ENCODE measurements at places on chromosomes 1 and 21.

DNA sequence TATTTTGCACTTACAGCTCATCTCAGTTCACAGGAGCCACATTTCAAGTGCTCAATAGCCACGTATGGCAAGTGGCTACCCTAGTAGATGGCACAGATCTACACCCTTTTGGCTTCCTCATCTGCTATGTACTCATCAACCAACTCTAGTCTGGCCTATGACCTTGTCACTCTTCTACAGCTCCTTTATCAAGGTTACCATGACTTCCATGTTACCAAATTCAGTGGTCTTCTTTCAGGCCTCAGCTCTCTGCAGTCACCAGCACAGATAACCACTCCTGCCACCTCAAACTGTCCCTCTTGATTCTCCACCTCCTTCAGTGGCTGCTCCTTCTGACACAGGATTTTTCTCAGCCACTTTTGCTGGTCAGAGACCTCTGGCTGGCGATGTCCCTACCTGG, 11.7 kb upstream of the USP48 start:
- no peak for DNase-seq

- DNase-seq, result no peak
Observed at GRCh38 chr1:193799948-193800690, 613.7 kb upstream of the B3GALT2 start.

DNA sequence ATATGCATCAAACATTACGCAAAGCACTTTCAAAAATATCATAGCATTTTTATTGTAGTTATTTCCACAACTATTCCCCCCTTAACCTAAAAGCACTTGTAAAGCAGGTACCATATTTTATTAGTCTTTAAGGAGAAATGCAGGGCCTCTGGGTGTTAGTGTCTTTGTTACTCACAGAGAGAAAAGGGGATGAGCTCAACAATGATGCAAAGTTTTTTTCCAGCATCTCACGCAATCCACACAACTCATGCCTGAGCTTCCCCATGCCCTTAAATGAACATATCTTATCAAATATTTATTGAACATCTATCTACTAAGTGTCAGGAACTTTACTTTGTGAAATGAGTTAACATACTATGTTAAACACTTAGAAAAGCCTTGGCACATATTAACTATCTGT, 50.6 kb downstream of the BEND5 start:
- DNase-seq, result no peak

GRCh38 chr1:15033264-15033663, 120.3 kb upstream of the TMEM51 start:
- peak; percentile 75 for DNase-seq

DNA sequence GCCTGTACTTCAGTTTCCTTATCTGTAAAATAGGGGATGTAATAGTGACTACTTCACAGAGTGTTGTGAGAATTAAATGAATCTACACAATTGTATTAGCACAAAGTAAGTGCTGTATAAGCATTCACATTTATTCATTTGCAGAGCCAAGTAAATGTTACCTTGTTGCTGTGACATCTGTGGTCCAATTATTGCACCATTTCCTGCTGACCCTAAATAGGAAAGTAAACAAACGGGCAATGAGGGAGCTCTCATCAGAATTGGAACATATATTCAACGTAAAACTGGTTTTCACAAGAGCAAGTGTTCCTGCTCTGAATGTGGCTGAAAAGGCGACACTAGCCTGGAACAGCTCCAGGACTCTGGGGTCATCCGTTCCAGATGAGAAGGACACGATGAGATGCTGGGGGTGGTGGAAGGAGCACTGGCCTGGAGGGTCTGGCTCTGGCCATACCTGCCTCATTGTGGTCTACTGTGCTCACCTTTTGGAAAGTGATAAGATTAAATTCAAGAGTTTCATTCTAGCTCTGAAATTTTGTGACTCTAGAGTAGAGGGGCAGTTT, 34.5 kb downstream of the PROX1 start:
- no peak for DNase-seq

- DNase-seq, result no peak
Observed at GRCh38 chr1:155042789-155043188, 8.3 kb upstream of the ADAM15 start.

- DNase-seq, result no peak
Observed at GRCh38 chr1:147550302-147550937, 9.1 kb downstream of the BCL9 start.

DNA sequence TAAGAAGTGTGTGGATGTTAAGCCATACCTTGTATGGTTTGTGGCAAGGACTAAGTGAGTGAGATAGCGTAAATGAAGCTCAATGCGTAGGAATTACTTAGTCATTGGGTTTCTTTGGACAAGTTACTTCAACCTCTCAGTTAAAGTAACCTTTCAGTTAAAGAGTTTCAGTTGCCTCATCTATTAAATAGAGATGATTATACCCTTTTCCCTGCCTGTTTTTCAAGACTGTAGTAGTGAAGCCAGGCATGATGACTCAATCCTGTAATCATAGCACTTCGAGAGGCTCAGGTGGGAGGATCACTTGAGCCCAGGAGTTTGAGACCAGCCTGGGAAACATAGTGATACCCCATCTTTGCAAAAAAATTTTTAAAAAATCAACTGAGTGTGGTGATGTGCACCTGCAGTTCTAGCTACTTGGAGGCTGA, 6.3 kb downstream of the ZMPSTE24 start:
- DNase-seq, result no peak

GRCh38 chr1:27306892-27307761, 14.8 kb upstream of the TMEM222 start:
- no peak for DNase-seq

- DNase-seq, result no peak
Observed at GRCh38 chr1:187733232-187733631, 904.5 kb downstream of the PLA2G4A start.

- peak; percentile 99 for DNase-seq
Observed at GRCh38 chr1:184866991-184867788, 107.1 kb downstream of the NIBAN1 start.

GRCh38 chr1:94992863-94993563, 66.1 kb upstream of the CNN3 start:
- no peak for DNase-seq

GRCh38 chr1:42730988-42731387, 9.0 kb downstream of the CLDN19 start:
- DNase-seq, result peak; percentile 11

GRCh38 chr1:67882196-67882958, 49.1 kb upstream of the GNG12 start:
- DNase-seq, result no peak

All from fibroblast of the aortic adventitia (primary cell).